CD4-positive, alpha-beta T cell treated with Interleukin-15 for 1 hour (primary cell): ENCODE measurements at places on chromosomes 12 and 14.

DNA sequence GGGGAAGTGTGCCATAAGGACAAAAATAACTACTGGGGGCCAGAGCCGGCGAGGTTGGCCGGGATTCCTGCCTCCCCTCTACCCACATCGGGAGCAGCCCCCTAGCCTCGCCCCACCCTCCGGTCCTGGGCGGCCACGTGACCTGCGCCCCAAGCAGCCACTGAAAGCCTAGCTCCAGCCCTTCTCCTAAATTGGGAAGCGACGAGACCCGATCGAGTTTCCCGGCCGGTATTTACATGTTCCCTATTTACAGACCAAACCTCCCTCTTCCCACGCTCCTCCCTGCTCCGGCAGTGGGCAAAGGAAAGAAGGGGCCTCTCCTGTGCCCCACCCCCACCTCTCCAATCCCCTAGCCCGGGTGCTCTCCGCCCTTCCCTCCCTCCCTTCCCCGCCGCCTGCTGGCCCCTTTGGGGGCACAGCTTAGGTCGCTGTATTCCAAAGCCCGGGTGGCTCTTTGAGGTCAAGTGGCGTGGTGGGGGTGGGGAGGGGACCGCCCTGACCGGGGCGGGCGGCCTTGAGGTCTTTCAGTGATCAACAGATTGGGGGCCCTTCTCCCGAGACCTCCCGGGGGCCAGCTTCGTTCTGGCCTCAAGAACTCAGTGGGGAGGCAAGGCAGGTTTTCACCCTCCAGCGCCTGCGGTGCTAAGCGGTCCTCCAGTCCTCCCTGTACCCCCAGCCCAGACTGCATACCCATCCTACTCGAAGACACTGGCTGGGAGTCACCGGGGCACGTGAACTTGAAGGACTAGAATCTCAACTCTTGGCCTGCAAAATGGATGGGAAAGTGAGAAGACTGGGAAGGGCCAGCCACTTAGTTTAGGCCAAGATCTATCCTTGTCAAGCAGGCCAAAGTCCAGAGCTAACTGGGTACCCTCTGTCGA, 6.3 kb upstream of the CTDSP2 start:
- no peak for DNase-seq

GRCh38 chr14:93943052-93943451, 15.9 kb downstream of the FAM181A start:
- DNase-seq, result no peak

DNA sequence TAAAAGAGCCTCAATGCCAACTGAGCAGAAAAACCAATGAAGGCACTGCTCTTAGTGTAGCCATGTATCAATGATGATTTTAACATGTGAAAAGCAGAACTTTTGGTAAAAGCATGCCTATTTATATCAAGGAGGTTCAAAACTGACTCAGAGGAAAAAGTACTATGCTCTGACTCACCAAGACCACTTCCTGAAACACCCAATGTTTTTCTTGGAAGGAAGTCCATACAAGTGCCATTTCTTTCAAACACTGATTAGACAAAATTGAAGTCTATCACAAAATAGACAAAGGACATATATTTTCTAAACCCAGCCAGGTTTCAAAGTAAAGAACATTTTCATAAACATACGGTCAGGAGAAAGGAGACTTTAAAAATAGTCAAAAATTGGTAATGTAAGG, 88.6 kb downstream of the EPS8 start:
- no peak for DNase-seq

DNA sequence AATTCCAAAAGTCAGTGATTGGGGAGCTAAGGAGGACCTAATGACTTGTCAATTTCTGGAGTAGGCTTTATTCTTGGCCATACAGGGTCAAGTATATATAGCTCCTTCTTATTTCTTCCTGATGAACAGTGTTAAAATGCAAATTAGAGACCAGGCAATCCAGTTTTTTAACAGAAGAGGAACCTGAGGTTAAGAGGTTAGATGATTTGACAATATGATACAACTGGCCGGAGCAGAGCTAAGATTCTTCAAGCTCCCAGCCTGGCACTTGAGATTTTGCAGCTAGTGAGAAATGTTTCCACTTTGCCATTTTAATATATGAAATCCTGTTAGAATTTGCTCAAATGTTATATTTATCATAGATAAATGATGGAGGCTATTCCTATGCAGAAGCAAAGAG, 204.0 kb downstream of the SSPN start:
- no peak for DNase-seq

DNA sequence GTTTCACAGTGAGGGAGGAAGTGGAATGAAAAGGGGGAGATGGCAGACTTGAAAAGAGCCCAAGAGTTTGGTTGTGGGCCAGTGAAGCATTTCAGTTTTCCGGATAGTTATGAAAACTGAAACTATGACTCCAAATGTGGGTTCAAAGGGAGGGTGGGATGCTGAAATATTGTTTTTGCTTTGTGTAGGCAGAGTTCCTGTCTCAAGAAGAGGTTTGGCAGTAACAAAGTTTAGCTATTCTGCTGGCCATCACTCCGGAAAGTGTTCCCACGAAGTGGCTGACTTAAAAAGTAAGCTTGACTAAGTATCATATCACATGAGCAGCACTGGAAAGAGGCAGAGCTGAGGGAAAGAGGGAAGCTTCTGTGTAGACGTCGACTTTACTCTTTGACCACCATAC, 85.2 kb downstream of the CAND1 start:
- no peak for DNase-seq

DNA sequence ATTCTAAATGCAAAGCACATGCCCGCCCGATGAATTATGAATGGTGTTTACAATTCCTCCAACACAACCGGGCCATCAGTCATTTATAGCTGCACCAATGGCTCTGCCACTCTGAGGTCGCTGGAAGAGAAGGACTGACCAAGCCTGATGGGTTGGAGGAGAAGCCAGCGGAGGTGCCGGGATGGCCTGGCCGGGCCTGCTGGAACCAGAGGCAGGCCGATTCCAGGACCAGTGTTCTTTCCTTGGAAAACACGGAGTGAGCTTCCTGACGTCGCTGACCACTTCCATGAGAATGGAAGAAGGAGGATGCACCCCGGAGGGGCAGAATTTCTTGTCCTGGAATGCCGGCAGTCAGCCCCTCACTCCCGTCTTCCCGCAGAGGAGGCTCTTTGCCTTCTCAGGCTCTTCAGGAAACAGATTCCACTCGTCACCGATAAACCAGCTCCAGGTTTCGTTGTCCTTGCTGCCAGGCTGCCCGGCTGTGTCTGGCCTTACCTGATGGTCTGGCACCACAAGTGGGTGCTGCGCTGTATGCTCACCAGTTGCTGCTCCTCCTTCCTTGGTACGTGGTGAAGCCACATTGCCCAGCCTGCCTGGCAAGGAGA, 358.5 kb upstream of the SFSWAP start:
- no peak for DNase-seq

DNA sequence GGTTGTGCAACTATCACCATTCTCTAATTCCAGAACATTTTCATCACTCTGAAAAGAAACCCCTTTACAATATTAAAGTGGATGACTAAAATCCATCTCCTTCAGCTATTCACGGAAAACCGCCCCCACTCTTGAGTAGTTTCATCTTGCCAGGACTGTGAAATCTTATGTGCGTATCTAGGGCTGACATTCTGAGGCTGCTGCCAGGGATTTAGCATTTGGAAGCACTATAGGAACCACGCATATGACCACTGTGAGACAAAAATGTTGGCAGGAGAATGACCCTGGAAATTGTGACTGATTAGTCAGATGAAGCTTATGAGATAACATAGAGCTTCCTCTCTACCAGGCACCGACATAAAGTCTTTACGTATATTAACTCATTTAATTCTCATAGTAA, 305.2 kb upstream of the PDE3A start:
- DNase-seq, result no peak

- no peak for DNase-seq
These were observed 40.1 kb downstream of the VDR start for GRCh38 chr12:47864646-47865235.

- no peak for DNase-seq
These were observed 17.9 kb upstream of the NID2 start for GRCh38 chr14:52086711-52087110.

GRCh38 chr12:90520002-90520734, 434.8 kb downstream of the CCER1 start:
- no peak for DNase-seq

- no peak for DNase-seq
These were observed 53.1 kb upstream of the NPFF start for GRCh38 chr12:53560351-53560750.

- DNase-seq, result peak; percentile 92
These were observed at the start of gene HEBP1 for GRCh38 chr12:12999959-13000615. TSS of gene HEBP1 (minus strand) at chr12:13000265. CDS start at chr12:13000114, 151 bp downstream.

GRCh38 chr14:103314496-103315277, 19.4 kb upstream of the EIF5 start:
- no peak for DNase-seq

DNA sequence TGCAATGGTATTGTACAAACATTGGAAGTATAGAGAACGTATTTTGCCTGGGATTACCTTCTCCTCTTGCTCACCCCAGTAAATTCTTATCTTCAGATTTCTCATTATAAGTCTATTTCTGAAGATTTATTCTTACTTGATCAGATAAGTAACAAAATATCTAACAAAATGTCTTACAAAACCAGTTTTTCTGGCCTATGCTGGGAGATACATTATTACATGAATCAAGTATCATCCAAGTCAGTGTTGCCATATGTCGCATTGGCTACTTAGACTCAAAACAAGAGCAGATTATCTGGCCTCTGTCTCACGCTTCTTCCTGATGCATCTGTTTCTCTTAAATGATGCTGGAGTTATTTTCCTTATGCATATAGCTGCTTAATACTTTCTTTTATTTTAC, 408.5 kb downstream of the CCER1 start:
- no peak for DNase-seq

DNA sequence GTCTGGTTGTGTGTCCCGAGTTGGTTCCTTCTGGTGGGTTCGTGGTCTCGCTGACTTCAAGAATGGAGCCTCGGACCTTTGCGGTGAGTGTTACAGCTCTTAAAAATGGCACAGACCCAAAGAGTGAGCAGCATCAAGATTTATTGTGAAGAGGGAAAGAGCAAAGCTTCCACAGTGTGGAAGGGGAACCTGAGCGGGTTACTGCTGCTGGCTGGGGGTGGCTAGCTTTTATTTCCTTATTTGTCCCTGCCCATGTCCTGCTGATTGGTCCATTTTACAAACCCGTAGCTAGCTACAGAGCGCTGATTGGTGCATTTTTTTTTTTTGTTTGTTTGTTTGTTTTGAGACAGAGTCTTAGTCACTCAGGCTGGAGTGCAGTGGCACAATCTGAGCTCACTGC, 29.3 kb downstream of the FGF6 start:
- DNase-seq, result no peak

- DNase-seq, result no peak
These were observed 659.6 kb upstream of the TBX3 start for GRCh38 chr12:115343601-115344000.

- no peak for DNase-seq
These were observed 373.5 kb upstream of the CLEC14A start for GRCh38 chr14:38629412-38629811.

DNA sequence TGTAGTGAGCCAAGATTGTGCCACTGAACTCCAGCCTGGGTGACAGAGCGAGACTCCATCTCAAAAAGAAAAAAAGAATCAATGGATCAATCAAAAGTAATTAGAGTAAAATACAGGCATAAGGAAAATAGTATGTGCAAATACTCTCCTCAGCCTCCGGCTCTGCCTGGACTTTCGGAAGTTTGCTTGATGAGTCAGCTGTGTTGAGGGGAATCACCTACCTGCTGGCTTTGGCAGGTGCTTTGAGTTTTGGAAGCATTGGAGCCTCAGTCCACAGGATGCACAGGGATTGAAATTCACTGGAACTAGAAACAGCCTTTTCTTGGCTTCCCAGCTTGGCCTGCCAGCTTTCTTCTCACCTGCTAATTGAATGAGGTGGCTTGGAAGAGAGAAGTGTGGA, 268.2 kb downstream of the PCNX1 start:
- no peak for DNase-seq

- DNase-seq, result peak; percentile 44
These were observed 17.6 kb downstream of the CCDC88C start for GRCh38 chr14:91399868-91400640.

DNA sequence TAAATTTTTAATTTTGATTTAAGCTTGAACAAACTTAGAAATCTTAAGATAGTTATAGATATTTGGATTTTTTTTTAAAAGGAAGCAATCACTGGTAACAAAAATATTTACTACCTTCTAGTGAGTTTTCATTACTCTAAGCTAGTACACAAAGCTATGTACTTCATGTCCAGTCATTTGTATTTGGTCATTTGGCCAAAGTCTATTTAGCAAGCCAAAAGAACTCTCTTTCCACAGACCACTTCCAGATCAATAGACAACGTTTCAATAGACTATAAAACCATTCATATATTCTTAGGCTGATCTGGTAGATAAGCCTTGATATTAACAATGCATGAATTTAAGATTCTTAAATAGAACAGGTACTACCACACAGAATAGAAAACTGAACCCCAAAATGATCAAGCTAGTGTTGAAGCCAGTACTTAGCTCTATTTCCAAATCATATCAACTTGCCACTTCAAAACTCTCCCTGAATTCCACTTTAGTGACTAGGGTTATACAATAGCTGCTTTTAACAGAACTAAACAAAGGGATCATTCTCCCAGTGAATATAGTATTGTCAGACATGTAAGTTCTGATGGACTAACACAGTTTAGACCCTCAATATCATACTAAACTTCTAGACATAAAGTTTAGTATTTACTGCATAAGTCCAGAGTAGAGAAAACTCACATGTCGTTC, 21.7 kb downstream of the CAPRIN2 start:
- DNase-seq, result no peak

DNA sequence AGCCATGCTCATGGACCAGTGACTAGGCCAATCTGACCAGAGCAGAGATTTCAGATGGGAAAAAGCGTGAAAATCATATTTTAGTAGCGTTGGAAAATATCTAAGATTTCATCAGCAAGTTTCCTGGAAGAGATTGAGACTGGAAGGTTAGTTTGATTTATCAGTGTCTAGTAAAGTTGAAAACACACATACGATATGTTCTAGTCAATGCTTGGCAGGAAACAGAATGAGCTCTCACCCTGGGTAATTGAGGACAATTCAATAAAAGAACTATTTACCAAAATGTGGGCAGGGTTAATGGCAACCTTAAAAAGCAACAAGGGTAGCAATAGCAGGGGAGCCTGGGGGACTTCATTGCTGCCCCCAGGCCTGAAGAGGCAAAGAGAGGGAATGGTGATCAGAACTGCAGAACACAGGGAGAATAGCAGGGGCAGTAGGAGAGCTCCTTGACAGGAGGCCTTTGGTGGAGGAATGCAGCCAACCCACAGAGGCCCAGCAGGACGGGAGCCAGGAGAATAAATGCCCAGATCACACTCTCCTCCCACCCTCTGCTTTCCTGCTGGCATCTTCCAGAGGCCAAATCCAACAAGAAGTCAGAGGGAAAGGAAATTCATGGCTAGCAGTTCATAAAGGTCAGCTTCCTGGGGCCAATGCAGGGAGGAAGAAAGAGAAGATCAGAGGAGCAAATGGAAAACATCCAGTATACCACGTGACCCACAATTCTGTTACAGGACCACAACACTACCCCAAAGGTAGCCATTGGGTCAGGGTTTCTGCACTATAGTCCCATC, 27.6 kb upstream of the LRP6 start:
- DNase-seq, result no peak

- no peak for DNase-seq
These were observed 16.1 kb downstream of the SCAF11 start for GRCh38 chr12:45974171-45974719.

GRCh38 chr12:110906516-110906915, 13.9 kb downstream of the MYL2 start:
- DNase-seq, result no peak

- peak; percentile 22 for DNase-seq
These were observed 9.7 kb downstream of the SLC25A47 start for GRCh38 chr14:100332797-100333196.
